Activated CD8-positive, alpha-beta memory T cell treated with anti-CD3 and anti-CD28 coated beads, Interleukin-2, amount 50 U/mL, for 4 hours (primary cell): ENCODE measurements at places on chromosomes 11 and 22.

DNA sequence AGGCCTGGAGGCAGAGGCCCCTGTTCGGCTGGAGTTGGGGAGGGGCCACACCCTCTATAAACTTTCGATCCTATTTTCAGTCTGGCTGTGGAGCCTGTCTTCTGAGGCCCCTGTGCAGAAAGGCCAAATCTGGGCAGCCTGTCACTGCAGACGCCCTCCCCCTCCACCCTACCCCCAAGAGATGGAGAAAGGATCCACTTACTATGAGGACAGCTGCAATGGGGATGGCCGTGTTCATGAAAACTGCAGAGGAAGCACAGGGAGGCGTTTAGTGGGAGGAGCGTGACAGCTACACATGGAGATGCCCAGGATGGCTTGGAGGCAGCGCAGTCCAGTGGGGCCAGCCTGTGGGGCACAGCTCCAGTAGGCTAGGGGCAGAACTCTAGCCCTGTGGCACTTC is 43.5 kb upstream of the KCNJ11 start:
- DNase-seq = no peak

- DNase-seq = no peak
These were observed 49.5 kb upstream of the HSPA8 start for GRCh38 chr11:123111465-123111864.

GRCh38 chr11:64324692-64325469 is 7.0 kb downstream of the PRDX5 start:
- no peak for DNase-seq

DNA sequence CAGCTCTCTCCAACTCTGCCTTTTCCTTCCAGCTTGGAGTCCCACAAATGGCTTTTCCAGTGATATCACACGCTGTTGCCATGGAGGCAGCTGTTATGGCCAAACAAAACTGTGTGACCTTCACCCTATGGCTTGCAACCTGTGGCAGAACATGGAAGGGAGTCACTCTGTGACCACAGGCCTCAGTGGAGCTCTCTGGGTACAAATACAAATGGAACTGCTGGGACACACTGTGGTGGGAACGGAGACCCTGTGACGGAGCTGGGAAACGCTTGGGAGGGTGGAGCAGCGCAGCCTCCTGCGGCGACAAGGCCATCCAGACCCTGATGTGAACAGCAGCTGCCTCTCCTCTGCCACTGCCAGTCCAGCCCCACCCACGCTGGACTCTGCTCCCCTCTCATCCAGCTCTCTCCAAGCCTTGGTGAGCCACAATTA is 162.5 kb downstream of the ETS1 start:
- no peak for DNase-seq

GRCh38 chr11:9344061-9344680 is 29.8 kb upstream of the TMEM41B start:
- no peak for DNase-seq

DNA sequence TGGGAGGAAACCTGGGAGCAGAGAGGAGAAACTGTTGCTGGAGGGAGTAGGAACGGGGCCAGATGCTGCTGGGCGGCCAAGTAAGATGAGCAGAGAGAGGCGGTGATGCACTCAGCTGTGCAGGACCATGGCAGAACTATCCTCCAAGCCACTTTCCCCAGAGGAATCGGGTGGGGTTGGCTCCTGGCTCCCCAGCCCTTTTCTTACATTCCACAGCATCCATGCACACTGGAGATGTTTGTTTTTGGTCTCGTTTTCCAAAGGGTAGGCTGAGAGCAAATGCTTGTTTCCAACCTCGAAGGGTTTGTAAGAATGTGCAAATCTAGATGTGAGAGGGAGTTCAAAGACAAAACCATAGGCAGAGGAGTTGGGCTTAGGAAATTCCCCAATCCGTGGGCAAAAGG is 73.2 kb downstream of the DBX1 start:
- DNase-seq = no peak
